ENCODE measurements at places on chromosomes 12 and 14.

DNA sequence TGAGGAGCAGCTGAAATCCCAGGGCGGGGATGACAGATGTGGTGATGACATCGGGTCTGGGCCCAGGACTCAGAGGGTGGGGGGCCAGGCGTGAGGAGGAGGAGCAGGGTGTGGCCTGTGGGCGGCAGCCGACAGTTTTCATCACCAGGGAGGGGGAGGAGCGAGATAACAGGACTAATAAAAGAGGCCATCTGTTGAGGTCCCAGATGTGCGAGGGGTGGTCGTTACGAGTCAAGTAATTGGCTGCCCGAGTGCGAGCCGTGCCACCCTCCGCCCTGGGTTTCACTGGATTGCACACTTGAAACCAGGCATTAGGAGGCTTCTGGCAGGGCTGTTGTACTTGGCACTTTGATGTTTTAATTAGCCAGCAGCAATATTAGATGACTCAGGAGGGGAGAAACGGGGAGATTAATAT is 67.2 kb downstream of the NOS1 start:
- no peak for DNase-seq

DNA sequence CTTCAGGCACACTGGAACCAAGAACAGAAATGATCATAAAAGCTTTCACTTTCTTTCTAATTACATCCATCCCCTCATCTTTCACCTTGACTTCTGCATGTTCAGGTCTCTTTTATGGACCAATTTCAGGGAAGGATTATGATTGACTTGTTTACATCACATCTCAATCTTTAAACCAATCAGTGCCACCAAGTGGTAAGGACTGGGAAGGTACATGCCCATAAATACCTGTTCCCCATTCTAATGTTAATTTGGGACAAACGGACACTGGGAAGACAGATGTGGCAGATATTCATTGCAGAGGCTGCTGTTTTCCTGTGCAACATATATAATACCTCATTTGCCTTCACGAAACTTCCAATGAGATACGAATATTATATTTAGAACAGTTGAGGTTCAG is 978.1 kb downstream of the GALC start:
- no peak for DNase-seq

DNA sequence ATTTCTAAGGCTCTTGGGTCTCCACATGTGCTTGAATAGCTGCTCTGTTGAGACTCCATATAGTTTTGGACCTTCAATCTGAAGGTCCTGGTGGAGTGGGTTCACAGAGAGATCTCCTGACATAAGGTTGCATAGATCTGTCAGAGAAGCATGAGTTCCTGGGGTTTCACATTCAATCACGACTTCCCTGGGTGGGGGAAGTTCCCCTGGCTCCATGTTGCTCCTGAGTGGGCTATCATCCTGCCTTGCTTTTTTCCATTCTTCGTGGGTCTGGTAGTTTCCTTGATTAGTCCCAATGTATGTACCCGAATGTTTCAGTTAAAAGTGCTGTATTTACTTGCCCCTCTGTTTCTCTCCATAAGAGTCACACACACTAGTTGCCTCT is 181.8 kb downstream of the RASSF9 start:
- DNase-seq = no peak

DNA sequence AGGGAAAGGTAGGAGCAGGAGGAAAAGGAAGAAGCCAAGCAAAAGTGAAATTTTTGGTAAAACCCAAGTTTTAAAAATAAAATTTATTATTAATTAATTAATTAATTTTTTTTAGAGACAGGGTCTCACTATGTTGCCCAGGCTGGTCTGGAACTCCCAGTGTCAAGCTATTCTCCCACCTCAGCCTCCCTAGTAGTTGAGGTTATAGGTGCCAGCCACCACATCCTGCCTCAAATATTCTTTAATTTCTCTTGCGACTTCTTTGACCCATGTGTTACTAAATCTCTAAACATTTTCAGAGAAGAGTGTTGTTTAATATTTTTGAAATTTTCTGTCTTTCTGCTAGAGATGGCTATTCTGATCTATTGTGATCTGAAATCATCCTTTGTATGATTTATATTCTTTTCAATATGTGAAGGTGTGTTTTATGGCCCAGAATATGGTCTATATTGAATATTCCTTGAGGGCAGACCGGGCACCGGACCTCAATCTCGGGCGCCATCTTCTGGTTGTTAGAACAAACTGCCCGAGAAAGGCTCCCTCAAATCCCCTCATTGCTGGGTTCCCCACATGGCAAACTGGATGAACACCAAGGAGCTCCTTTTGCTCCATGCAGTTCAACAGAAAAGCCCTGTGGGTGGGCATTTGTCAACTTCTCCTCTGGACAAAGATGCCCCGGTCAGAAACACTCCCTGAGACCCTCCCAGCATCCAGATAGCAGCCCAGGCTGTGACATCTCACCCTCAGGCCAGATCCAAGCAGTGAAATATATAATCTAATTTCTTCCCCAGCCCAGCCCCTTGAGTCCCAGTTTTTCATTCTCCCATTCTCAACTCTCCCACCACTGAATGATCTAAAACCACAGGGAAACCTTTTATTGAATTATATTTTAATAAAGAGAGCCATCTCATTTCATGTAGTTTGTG is 110.5 kb downstream of the ASCL4 start:
- peak; percentile 66 for DNase-seq

DNA sequence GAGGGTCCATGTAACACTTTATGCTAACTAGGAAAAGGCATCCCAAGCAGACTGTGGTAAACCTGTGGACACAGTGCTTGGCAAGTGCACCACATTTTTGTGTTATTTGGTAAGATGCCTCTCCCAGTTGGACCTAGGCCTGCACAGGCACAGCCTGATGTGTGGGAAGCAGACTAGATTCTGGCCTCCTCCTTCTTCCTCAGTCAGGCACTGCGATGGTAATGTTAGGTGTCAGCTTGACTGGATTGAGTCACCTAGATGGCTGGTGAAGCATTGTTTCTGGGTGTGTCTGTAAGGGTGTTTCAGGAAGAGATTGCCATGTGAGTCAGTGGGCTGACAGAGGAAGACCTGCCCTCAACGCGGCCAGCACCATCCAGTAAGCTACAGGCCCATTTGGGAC is 25.3 kb upstream of the RHOJ start:
- DNase-seq = peak; percentile 63

DNA sequence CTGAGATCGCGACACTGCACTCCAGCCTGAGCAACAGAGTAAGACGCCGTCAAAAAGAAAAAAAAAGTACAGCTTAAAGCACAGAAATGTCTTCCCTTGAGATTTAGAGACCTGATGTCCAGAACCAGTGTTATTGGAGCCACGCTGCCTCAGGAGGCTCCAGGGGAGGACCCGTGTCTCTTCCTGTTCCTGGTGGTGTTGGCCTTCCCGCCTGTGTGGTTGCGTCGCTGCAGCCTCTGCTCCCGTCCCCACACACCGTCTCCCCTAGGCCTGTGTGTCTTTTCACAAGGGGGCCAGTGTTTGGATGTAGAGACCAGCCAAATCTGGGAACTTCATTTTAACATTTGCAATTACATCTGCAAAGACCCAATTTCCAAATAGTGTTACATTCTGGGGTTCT is 8.6 kb upstream of the FBRSL1 start:
- no peak for DNase-seq

- no peak for DNase-seq
Observed at GRCh38 chr12:102435827-102436436, 44.4 kb downstream of the IGF1 start.

DNA sequence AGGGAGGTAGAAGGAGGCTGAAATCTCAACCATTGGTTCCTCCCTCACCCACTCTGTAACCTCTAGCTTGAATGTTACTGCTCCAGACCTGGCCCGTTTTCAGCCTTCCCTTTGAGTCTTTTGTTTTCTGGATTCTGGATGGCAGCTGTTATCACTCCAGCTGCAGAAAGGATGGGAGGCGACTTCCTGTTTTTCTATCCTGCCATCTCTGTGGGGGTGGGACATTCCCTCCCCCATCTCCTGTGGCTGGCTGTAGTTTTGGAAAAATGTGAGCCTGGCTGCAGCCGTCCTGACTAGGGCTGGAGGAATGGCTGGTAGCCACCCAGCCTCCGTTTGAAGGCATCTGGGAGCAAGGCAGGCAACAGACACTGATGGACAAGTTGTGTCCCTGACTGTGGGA is 2.9 kb upstream of the PPFIBP1 start:
- DNase-seq = peak; percentile 55

- peak; percentile 67 for DNase-seq
Observed at GRCh38 chr14:50039734-50040400, 76.5 kb downstream of the VCPKMT start.

- DNase-seq = no peak
Observed at GRCh38 chr14:53952533-53952932, 4.1 kb downstream of the BMP4 start.

GRCh38 chr12:13367973-13368372 is 171.4 kb downstream of the EMP1 start:
- no peak for DNase-seq

GRCh38 chr12:93390031-93390430 is 12.3 kb downstream of the NUDT4 start:
- no peak for DNase-seq

DNA sequence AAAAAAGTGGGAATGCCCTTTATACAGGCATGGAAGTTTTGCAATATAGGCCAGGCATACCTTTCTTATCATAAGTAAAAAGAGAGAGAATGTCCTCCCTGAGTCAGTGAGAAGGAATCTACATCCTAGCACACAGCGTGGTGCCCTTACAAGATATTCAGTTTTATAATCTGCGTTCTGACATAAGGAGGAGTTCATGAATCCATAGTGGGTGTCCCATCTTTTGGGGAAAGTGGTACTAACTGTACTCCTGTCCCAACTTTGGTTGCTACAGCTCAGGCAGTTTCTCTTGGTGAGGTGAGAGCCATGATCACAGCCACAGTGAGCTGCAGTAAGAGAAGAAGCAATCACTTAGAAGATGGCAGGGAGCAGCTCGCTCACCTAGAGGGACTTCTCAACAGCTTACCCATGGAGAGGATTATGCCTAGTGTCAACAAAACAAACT is 332.9 kb downstream of the BCAT1 start:
- DNase-seq = peak; percentile 75

- DNase-seq = no peak
Observed at GRCh38 chr14:99733540-99734405, 49.7 kb downstream of the CYP46A1 start.

- DNase-seq = peak; percentile 23
Observed at GRCh38 chr12:11998944-11999315, 71.8 kb upstream of the BCL2L14 start.

GRCh38 chr12:106605254-106605653 is 22.4 kb downstream of the RFX4 start:
- no peak for DNase-seq

DNA sequence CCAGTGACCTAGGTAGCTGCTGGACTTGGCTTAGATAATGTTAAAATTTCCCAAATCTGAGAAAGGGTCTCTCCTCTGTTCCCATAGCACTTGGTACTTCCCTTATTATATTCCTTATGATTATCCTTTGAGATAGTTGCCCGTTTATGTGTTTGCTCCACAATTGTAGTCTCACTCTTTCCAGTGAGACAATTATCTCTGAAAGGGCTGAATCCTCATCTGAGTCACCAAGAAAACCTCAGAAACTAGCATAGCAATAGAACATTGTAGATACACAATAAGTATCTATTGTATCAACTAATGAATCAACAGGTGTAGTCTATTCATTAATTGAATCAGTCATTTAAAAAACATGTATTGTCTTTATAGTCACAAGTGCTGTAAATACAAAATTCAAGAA is 119.1 kb upstream of the FAR2 start:
- DNase-seq = no peak

GRCh38 chr12:69056743-69057515 is 124.0 kb upstream of the CPM start:
- DNase-seq = peak; percentile 71

- DNase-seq = peak; percentile 90
Observed at GRCh38 chr12:94704452-94705306, 54.3 kb upstream of the TMCC3 start.

- DNase-seq = peak; percentile 12
Observed at GRCh38 chr14:93880021-93880820, 46.9 kb upstream of the FAM181A start.

GRCh38 chr12:25472453-25472852 is 80.6 kb downstream of the LMNTD1 start:
- no peak for DNase-seq

GRCh38 chr12:132384916-132385774 is 55.8 kb upstream of the GALNT9 start:
- no peak for DNase-seq

DNA sequence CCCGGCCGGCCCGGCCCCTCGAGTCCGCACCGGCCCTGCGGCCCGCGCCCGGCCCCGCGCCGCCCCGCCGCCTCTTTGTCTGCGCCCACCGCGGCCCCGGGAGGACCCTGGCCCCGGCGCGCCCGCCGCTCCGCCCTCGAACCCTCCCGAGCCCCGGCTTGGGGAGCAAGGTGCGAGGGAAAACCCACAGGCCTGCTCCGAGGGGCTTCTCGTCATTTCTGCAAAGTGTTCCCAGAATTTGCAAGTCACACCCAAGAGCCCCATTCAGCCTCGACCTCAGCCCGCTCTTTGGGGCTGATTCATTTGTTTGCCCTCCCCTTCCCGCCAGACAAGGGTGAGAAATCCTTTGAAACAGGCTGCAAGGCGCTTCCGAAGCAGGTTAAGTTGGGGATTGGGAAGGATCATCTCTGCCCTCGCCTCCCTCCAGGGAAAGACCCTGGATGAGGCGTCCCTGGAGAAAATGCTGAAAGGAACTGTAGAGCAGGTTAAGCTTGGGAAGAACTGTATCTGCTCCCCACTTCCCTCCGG is 325 bp upstream of the CLIP1 start:
- DNase-seq = peak; percentile 76

DNA sequence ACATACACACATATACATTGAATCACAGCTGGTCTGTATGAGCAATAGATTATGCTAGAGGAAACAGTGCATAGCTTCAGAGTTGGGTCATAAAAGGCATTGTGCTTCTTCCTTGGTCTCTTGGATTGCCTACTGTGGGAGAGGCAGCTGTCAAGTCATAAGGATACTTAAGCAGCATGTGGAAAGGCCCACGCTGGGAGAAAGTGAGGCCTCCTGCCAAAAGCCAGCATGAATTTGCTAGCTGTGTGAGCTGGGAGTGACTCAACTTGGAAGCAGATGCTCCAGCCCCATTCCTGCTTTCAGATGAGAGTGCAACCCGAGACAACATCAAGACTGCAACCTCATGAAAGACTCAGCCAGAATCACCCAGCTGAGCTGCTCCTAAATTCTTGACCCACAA is 311.9 kb upstream of the TBX3 start:
- DNase-seq = peak; percentile 88

DNA sequence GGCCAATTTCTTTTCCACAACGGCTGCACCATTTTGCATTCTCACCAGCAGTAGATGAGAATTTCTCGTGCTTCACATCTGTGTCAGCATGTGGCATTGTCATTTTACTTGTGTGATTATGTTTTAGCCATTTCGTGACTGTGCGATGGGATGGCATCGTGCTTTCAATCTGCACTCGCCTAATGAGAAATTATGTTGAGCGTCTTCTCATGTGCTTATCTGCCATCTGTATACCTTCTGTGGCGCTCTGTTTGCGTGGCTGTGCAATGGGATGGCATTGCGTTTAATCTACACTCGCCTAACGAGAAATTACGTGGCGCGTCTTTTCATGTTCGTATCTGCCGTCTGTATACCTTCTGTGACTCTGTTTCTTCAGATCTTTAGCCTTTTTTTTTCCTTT is 14.9 kb upstream of the GPR132 start:
- DNase-seq = no peak

Measured in cardiac fibroblast (primary cell).